ENCODE measurements at places on chromosomes 2 and 18.

GRCh38 chr2:162072181-162072702 lies 1.8 kb downstream of the DPP4 start:
- peak; percentile 15 for DNase-seq

DNA sequence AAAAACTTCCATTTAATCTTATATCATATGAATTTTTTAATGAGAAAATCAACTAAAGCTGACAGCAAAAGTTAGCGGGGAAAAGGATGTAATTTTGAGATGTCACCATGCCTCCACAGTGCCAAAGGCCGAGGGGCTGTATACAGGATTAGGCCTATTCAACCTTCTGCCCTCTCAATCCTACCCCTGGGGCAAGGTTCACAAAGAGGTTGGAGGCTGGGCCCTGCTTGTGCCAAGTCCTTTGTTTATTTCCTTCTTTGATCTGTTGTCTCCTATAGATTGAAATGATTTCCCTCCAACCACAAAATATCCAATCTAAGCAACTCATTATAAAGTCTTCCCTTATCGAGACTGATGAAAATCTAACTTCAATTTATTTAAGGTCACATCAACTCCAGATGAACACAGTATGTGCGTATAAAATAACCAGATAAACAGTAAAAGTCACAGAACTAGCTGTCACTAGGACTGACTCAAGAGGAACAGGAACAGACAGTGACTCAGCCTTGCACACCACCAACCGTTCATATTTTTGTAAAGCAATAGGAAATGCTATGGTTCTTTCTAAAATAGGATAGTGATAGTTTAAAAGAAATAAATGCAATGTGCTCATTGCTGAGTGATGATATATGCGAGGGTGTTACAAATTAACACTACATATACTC lies 95.8 kb downstream of the SLC25A12 start:
- DNase-seq: no peak

DNA sequence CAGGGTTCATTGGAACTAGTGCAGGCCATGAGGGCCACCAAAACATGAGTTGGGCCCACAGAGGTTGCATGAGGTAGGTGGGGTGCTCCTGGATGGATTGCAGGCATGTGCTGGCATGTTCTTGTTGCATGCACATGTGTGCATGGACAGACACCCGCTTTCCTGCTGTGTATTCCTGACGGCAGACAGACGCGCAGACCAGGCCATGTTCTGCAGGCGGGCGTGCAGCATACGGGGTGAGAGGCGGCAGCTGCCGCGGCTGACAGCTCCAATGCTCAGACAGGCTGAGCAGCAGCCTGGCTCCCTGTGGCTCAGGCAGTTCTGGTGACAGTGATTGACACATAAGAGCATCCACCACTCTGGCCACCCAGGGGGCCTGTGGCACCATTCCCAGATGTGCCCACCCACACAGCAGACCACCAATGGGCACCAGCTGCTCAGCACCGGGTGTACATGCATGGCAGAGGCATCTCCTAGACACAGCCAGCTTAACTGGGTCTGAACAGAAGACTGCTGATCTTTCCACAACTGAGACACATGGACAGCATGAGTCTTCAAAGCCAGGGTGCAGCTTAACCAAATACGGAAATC lies 21.2 kb downstream of the HS1BP3 start:
- no peak for DNase-seq

DNA sequence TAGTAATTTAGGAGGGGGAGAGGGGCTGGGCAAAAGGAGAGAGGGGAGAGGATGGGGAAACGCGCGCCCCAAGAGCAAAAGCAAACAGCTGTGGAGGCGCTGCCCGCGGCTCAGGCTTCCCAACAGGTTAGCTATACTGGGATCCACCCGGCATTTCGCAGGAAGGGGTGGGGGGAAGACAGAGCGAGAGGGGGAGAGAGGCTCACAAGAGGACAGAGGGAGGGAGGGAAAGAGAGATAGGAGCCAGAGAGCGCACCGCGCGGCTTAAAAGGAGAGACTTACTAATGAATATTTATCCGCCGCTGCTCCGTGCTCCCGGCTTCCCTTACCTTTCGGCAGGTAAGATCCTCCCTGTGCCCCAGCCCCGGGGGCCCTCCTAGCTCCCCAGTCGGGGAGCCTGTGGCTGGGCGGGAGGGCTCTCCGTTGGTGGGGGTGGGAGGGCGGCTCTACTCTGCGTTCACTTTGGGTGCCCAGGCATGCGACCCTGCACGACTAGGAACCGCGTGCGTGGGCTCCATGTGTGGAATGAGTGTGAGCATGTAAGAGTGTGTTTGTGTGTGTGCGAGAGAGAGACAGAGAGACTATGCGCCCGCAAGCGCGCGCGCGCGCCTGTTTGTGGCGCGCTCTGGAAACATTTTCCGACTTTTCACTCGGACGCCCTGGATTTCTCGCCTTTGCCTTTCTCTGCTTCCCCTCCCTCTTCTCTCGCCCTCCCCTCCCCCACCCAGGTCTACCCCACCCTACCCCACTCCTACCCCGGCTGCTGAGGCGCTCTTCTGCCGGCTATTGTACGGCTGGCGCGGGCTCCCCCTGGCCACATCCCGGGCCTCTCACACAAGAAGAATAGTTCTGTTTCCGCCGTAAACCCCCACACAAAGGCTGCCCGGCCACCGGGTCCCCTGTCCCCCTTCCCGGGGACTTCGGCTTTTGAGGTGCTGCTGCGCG lies 7.2 kb upstream of the SIX3 start:
- DNase-seq: no peak

- DNase-seq: no peak
Observed at GRCh38 chr18:76504749-76505148, 9.7 kb upstream of the ZNF516 start.

DNA sequence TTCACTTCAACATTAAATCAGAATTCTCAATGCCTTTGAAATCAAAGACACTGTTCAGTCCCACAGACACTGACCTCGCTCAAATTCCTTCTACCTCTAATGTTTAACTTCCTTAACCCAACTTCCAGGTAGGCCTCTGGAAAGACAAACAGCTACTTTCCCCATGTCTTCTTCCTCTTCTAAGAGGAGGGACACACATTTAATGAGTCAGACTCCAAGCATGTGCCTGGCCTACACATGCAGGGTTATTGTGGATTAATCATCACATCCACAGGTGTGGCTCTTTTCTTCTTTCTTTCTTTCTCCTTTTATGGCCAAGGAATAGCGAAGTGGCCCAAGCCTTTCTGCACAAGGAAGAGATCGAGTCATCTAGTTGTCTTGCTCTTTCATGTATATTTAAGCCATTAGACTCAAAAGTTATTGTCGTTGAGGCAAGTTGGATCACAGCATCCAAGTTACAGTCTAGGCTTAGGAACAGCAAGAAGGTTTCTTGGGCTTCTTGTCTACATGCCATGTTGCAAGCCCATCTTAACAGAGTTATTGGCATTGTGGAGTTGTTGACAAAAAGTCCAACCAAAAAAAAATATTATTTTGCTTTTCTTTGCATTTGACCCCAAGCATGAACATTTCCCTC lies 387.8 kb downstream of the IRS1 start:
- DNase-seq: no peak

Measured in CD4-positive, alpha-beta T cell treated with Interleukin-10 for 1 hour (primary cell).